BJ (cell line): ENCODE measurements at places on chromosomes 1 and 21. TPM values are rescaled to one million over a fixed set of nuclear protein-coding genes. Genes with fewer than 3 reads are reported as not detected.

Gene KCNE1
- polyA plus RNA-seq = 0.31 and 0.47 TPM in 2 replicates

Gene PTGS2
- polyA plus RNA-seq = 100 and 116 TPM in 2 replicates

Gene HES2
- polyA plus RNA-seq = not detected in 2 replicates

Gene G0S2
- 0.43 and 0.61 TPM in 2 replicates for polyA plus RNA-seq

Gene IPO9
- 48.2 and 49.5 TPM in 2 replicates for polyA plus RNA-seq

- no peak for DNase-seq
Measured at GRCh38 chr1:205056956-205057568, 14.1 kb downstream of the CNTN2 start.

DNA sequence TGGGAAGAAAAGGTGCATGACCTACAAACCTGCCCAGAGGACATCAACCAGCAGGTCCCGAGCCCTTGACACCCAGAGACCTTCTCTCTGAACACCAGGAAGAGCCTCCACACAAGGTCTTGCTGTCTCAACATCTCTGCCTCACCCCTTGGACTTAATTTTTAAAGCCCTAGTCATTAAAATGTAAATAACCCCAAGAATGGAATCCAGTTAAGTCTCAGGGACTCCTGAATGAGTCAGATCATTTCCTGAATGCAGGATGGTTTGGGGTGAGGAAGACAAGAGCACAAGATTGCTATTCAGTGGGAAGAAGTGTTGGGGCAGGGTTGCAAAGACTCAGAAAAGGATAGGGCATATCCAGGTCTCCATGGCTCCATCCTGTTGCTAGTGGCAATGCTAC is 17.8 kb upstream of the GRIK3 start:
- DNase-seq = no peak

DNA sequence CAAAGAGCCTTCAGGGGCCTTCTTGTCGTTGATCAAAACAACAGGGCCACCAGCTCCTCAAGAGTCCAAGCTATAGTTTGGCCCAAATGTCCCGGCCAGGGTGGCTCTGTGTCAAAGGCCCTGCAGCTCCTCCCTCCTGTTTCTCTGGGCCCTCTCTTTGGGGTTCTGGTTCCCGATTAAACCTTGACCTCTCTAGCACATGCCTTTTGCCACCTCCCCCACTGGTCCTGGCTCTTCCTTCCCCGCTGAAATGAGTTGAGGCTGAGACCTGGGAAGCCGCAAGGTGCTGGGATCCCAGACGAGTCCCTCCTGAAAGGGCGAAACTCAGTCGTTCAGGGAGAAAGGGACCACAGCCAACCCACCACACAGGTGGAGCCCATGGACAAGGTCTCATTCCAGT is 56.9 kb downstream of the CASZ1 start:
- DNase-seq = no peak

GRCh38 chr1:99292886-99293285 is 28.6 kb downstream of the PLPPR4 start:
- no peak for DNase-seq

DNA sequence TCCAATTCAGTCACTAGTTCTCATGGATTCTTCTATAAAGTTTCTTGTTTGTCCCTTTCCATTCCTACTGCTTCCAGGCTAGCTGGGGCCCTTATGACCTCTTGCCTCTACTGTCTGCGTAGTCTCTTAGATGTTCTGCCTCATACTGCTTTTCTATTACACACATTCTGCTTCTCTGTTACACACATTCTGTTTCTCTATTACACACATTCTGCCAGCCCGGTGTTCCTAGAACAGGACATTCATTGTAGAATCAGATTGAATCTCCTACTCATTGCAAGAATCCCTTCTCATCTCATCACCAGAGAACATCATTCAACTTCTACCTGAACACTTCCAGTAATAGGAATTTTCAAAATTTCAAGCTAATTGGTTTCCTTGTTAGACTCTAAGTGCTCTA is 69.3 kb upstream of the QSOX1 start:
- no peak for DNase-seq

DNA sequence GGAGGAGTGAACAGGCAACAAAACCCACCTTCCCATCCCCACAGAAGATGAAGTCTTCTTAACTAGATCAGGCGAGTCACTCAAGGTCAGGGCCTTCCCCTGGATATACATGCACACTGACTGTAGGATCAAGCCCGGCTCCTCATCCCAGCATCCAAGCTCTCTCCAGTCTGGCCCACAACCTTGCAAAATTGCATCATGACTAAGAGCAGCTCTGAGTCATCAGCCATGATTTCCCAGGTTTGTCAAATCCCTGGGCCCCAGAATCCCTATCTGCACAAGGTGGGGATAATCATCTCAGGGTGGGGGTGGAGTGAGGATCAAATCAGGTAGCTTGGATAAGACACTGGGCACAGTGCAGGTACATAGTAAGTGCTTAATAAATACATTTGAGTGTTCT is 199.3 kb upstream of the GRIK3 start:
- DNase-seq = no peak

- DNase-seq = no peak
Measured at GRCh38 chr21:36718951-36719501, 20.1 kb downstream of the SIM2 start.

DNA sequence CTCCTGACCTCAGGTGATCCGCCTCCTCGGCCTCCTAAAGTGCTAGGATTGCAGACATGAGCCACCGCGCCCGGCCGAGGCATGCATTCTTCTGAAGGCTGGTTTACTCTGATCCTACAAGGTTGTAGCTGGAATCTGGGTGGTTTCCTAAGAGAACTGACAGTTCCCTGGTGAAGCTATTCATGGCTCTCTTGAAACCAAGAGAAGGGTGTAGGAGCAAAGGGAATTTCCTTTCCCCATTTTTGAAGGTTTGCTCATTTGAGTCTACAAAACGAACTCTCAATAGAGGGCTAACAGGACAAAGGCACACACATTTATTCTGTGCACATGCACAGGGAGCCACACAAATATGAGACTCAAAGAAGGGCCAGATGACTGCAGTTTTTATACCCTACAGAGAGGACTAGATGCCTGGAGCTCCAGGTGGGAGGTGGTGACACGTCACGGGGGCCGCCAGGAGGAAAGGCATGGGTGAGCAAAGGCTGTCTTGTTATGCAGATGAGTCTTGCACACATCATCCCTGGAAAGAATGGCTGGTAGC is 49.5 kb upstream of the ERRFI1 start:
- no peak for DNase-seq

DNA sequence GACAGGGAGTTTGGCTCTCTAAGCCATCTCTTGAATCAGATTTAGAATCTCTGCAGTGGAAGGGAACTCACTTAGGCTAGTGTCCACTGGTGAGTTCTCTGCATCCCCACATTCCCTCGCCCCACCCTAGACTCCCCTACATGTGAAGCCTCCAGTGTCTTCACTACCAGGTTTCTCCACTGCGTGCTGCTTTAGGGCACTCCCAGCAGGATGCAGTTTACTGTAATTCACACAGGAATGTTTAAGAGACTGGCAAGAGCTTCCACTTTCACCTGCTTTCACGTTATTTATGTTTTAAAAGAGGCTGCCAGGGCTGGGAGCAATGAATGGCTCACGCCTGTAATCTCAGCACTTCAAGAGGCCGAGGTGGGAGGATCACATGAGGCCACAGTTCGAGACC is 60.2 kb downstream of the KAZN start:
- DNase-seq = no peak

DNA sequence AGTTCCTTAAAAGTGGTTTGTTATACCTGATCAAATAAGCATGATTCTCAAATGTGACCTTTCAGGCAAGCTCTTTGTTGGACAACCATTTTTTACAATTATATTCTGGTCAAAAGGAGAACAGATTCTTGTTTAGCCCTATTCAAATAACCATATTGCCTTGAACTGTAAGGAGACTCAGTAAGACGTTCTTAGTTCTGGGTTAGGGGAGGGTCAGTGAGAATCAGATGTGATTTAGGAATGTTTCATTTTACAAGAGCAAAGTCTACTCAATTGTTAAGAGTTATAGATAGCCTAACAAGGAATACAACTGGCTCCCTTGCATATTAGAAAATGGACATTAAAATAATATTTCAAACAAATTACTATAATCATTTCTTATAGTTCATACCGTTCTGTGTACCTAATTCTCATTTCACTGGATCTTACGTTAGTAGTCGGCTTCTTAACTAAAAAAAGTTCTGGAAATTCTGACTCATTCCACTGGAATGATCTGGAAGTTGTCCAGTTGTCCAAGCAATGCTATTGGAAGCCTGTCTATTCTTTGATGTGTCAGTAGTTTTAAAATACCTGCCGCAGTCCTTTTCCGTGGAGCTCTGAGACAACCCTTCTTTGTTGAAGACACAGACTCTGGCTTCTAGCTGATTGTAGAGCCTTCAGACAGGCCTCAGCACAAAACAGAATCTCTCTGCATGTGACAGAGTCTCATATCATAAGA is 88.8 kb downstream of the MAST2 start:
- peak; percentile 65 for DNase-seq

DNA sequence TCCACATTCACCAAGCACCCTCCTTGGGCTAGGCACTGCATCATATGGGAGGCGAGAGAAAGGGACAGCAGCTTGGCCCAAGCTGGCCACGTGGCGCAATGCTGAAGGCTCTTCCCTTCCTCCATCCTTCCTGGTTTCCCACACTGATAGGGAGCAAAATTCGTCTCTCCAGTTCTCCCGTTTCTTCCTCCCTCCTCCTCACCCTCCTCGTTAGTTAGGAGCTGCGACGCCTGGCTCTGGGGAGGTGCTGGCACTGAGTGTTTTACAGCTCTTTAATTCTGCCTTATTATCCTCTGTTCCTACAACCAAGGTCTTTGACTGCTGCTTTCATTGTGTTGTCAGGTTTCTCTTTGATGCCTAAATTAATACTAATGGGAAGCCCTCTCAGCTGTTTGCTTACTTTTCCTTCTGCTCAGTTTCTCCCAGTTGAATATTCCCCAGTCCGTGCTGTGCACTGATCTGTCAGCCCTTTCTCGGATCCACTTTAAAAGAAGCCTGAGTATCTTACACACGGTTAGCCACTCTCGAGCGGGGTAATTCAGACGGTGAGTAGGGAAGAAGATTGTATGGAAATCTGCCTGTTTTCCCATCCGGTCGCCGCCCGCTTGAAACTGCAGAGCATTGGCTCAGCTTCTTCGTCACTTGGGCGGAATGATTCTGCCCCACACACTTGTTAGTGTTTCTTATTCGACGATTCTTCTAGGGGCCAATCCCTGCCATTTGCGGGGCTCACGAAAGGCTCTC is 56.2 kb upstream of the SMYD2 start:
- DNase-seq = no peak

DNA sequence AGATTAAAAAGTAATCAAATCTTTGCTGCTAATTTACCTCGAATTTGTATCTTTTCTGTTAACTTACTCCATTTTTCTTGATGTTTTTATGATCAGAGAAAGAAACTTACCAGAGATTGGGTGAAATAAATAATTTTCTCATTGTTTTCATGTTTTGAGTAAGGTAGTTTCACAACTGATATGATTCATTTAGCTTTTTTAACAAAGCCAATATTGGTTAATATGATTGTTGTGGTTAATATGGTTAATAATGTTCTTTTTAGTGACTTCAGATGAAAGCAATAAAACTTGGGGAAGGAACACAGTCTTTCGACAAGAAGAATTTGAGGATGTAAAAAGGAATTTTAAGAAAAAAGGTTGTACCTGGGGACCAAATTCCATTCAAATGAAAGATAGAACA is 48.1 kb downstream of the MAP3K21 start:
- no peak for DNase-seq

GRCh38 chr1:208166340-208167138 is 77.6 kb downstream of the PLXNA2 start:
- DNase-seq = no peak

DNA sequence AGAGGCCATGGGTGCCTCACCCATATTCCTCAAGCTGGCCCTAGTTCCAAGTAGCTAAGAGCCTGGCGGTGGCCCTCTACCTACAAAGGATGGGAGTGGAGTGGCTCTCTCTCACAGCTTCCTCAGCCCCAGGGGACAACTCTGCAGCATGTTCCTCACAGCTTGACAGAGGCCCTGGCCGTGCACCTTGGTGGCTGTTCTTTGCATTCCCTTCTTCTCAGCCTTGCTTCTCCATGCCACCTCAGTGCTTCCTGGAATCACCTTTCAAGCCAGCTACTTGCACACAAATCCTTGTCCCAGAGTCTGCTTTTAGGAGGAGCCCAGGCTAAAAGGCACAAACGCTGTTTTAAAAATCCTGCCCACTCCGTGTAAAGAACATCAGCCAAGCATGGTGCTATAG is 69.0 kb upstream of the DIRAS3 start:
- no peak for DNase-seq

- DNase-seq = no peak
Measured at GRCh38 chr1:88013485-88013884, 670.6 kb upstream of the PKN2 start.

- no peak for DNase-seq
Measured at GRCh38 chr1:55233145-55233777, 18.1 kb upstream of the USP24 start.

GRCh38 chr1:193929374-193930033 is 743.1 kb upstream of the B3GALT2 start:
- DNase-seq = no peak

GRCh38 chr1:160291248-160292220 is 6.6 kb upstream of the PEX19 start:
- DNase-seq = no peak

- no peak for DNase-seq
Measured at GRCh38 chr1:3530926-3531818, 76.7 kb downstream of the ARHGEF16 start.

DNA sequence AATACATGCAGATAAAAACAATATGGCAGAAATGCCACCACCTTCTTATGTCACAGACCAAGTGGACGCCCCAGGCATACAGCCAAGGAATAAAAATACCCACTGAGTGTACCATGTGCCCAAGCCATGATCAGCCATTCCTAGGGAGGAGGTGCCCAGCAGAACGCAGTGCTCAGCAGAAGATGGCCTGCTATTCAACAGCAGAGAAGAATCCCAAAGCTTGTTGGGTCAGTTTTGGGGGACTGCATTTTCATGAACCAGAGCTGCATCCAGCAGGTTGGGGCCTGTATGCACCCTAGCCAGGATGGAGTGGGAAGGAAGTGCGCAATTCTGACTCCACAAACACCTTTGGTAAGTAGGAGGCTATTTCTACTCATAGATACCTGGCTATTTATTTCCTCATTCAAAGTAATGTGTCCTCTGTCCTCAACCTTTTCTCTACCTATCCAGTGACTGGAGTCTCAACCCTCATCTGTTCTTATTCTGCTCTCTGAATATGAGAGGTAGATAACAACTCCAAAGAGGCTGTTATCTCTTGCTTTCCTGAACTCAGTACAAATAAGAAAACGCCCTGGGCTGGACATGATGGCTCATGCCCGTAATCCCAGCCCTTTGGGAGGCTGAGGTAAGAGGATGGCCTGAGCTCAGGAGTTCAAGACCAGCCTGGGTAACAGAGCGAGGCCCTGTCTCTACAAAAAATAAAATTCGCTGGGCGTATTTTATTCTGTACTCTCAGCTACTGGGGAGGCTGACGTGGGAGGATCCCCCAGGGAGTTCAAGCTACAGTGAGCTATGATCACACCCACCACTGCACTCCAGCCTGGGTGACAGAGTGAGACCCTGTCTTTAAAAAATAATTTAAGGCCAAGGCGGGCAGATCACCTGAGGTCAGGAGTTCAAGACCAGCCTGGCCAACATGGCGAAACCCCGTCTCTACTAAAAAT is 2.5 kb upstream of the PLEKHM2 start:
- DNase-seq = no peak
